ENCODE measurements at places on chromosomes 16 and 17.

DNA sequence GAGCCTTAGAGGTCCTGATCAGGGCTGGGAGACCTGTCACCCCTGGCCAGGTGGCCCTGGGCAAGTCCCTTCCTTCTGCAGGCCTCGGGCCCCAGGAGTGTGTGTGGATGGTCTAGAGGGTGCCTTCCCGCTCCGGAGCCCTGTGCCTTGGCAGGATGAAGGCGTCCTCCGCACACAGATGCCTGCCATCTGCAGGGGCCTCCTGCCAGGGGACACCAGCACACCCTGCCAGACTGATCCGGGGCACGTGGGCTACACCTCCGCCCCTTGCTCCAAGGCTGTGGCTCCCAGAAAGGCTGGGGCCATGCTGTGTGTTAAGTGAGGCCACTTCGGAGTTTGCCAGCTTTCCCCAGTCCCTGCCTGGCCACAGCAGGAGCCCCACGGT, 30.7 kb downstream of the NPTX1 start:
- no peak for DNase-seq

GRCh38 chr17:5536866-5537650, 47.3 kb downstream of the NLRP1 start:
- DNase-seq = peak; percentile 20

DNA sequence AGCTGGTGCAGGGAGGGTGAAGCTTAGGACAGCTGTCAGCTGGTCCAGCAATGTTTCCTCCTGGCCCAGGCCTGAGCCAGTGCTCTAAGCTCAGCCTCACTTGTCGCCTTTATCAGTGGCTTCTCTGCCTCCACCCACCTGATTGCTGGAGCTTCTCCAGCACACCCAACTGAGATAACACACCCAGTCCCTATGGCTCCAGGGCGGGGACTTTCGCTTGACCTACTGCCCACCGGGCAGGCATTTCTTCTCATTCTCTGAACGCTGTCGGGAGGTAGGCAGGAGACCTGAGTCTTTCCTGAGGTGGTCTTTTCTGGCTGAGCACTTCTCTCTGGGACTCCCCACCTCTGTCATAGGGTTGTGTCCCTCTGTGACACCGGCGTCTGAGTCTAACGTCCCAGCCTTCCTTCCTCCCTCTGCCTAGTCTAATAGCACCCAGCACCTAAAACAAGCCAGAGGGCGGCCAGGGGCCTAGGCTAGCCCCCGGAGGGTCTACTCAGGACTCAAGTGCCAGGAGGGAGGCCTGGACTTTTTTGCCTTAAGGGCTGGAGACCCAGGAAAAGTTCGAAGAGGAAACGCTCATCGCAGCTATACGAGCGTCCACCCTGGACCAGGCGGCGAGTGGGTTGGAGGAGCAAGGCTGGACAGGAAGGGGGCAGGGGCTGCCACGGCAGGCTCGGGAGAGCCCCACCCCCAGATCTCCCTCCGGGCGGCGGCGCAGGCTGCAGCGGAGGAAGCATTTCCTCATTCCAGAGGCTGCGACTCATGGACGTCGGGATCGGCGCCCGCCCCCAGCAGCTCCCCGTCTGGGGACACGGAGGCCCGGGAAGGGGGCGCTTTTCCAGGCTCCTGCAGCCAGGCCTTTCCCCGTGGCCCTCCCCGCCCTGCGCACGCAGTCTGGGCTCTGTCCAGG, 756 bp downstream of the TAX1BP3 start:
- DNase-seq = peak; percentile 97

DNA sequence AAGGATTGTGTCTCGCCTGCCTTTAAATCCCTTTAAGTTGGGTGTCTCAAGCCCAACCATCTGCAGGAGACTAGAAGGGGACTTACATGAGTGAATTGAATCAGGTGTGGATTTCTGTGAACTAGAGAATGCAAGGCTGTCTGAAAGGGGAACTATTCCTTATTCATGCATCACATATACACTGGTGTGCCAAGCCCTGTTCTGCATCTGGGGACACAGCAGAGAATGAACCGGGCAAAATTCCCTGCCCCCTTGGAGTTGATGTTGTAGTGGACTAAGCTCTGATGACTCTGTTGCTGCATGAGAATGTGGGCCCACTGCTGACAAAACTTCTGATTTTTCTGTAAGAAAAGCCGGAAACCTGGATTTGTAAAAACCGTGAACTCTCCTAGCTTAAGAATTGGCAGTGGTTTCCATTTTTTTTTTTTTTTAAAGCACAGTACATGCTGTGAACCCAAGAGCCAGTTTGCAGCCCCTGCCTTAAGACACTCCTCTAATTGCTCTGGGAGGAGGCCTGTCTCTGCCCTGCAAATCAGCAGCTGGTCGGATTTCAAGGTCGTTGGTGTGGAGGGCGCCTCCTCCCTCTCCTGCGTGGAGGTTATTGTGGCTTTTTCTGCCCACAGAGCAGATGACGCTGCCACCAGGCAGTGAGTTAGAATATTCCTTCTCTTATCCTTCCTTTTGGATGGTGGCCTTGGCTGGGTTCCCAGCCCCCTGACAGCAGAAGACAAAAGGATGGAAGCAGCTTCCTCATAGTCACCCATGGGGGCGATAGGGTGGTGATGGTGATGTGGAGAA, 131.0 kb downstream of the PRKCB start:
- DNase-seq = no peak

GRCh38 chr16:56514845-56515244, 5.0 kb downstream of the BBS2 start:
- no peak for DNase-seq

DNA sequence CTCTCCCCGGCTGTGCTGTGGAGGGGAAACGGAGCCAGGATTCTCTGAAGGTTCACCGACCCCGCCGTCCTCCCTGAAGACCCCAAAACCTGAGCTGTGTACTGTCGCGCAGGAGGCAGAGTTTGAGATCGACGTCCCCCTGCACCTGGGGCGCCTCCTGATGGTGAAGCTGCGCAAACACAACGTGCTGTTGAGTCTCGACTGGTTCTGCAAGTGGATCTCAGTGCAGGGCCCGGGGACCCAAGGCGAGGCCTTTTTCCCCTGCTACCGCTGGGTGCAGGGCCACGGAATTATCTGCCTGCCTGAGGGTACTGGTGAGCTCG, 62.6 kb upstream of the TEKT1 start:
- peak; percentile 37 for DNase-seq

DNA sequence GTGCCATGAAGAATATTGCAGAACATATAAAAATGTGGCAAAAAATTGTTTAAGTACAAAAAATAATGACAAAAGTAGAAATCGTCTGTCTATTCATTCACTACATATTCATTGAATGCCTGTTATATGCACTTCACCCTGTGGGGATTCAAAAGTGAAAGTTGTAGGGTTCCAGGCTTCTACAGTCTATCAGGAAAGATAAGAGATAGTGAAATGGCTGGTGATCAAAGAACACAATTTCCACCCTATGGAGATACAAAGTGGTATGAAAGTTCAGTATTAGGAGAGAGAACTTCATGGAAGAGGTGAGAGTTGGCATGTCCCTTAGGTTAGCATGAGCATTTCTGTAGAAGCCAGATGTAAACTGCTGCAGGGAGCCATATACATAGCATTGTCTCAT, 127.0 kb upstream of the PMFBP1 start:
- no peak for DNase-seq

- no peak for DNase-seq
Observed at GRCh38 chr16:27598220-27598619, 48.3 kb downstream of the KATNIP start.
